AG10803 (cell line): ENCODE measurements at places on chromosomes 3 and 15.
A peak's percentile ranks its signal among the peaks of the same experiment; 100 is the strongest.

DNA sequence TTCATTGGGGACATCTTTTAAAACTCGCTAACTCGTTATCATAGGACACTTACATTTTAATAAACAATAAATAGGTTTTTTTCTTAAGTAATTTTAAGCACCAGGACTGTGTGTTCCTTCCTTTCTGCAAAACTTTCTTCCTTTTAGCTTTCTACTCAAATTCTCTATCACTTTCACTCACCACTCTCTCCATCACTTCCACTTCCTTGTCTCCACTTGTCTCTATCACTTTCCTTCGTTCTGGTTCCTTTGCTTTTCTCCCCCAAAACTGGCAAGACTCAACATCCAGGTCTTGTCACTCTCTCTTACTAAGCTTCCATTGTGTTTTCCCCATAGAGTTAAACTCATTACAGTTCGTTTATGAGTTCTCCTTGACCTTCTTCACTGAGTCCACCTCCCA lies 99.0 kb downstream of the ZPLD1 start:
- DNase-seq, result no peak

- peak; percentile 44 for DNase-seq
Measured at GRCh38 chr3:38039899-38040261, 872 bp downstream of the DLEC1 start.

DNA sequence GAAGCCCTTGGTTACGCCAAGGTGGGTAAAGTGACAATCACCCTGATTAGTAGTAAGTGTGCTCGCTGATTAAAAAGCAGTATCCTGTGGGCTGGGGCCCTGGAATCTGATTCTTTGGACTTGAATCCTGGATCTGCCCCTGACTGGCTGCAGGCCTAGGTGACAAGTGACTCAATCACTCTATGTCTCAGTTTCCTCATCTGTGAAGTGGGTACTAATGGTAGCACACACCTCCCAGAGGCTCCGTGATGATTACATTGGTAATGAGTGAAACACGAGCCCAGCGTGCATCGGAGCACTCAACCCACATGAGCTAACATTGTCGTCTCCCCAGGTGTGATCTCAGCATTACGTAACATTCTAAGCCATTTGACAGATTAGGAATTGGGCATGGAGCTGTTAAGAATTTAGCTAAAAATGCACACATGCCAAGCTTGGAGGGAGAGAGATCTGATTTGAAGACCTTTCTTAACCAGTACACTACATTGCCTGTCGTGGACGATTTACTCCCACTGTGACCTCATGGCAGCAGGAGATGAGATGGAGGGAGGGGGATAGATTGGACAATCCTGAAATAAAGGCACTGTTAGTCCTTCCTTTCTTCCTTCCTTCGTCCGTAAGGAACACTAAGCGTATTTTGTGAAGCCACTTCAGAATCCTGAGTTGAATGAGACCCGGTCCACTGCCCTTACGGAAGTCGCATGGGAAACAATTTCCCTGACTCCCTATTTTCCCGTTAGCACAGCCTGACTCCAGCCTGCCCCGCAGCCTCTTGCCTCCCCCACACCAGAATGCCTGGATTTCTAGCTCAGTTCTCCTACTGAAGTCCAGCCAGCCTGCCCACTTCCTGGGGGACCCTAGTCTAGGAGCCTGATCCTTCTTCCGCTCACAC lies 32.1 kb downstream of the MGLL start:
- no peak for DNase-seq

DNA sequence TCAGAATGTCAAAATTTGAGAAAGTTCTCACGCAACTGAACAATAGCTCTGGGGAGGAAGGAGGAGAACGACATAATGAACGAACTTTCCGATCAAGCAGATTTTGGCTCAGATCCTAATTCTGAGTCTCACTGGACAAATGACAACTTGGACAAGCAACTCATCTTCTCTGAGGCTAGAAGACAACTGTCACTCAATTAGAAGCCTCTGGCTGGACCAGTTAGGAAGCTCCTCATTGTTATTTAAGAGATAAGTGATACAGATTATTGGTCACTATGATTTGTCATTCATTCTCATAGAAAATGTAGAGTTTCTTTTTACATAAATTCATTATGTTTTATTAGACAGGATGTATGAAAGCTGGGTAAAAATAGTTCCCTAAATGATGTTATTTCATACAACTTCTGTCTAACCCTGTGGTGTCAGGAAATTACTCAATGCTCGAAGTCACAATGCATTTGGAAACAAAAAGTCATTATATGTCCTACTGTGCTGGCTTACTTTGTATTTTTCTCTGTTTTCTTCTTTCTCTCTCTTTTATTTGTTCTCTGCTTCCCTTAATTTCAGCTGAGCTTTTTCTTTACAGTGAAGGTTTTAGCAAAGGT lies 11.0 kb upstream of the C3orf49 start:
- DNase-seq, result no peak

- DNase-seq, result no peak
Measured at GRCh38 chr3:39469258-39469657, 1.8 kb downstream of the MOBP start.

- no peak for DNase-seq
Measured at GRCh38 chr3:167318996-167319615, 61.0 kb downstream of the ZBBX start.

DNA sequence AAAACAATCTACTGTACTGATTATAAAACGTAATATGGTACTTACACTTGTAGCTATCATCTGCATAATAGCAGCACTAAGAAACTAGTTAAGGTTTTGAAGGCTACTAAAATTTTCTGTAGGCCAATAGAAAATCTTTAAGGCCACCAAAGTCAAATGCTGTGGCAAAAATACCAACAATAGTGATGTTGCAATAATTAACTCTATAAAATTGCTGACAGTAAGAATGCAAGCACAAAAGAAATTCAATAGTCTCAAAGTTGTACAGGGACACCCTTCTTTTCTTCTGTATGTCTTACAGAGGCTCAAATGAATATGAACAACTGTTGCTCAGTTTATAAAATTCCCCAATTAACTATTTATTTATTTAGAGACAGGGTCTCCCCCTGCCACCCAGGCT lies 62.0 kb downstream of the TMCC1 start:
- DNase-seq, result no peak

DNA sequence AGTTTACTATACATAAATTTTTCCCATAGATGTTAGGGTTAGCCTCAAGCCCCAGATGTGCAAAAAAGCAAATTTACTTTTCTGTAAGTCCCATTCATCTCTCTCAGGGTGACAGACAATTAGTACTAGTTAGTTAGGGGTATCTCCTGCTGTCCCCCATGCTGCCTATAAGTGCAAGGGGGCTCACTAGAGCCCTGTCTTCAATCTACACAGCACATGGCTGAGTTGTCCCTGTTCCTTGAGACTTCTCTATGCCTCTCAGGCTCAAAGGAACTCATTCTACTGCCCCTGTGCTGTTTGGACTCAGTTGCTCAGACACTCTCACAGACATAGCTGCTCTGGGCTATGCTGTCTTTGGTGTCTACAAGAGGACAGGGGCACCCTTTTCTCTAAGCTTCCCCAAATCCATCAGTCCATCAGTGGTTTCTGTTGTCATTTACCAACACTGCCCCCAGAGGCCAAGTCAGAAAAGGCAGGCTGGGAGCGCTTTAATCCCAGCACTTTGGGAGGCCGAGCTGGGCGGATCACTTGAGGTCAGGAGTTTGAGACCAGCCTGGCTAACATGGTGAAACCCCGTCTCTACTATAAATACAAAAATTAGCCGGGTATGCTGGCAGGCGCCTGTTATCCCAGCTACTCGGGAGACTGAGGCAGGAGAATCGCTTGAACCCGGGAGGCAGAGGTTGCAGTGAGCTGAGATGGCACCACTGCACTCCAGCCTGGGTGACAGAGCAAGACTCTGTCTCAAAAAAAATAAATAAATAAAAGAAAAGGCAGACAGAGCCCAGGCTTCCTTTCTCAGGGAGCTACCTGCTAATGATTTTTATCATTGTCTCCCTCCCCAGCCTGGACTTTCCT lies 31.4 kb upstream of the PRTG start:
- peak; percentile 17 for DNase-seq

DNA sequence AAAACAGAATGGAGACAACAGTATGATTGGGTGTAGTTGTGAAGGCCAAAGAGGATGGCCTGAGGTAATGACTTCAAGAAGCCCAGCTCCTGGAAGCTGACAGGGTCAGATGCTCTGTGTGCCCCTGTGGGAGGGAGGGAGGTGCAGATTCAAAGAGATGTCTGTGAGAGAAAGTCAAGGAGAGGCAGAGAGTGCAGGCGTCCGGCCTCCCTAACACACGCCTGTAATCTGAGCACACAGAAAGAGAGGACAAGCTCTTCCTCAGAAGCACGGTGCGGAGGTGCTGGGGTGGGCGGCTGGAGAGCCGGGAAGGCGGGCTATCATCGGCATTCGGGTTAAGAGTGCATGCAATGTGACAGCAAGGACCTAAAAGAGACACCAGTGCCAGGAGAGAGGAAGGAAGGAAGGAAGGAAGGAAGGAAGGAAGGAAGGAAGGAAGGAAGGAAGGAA lies 238.2 kb upstream of the HES1 start:
- no peak for DNase-seq

DNA sequence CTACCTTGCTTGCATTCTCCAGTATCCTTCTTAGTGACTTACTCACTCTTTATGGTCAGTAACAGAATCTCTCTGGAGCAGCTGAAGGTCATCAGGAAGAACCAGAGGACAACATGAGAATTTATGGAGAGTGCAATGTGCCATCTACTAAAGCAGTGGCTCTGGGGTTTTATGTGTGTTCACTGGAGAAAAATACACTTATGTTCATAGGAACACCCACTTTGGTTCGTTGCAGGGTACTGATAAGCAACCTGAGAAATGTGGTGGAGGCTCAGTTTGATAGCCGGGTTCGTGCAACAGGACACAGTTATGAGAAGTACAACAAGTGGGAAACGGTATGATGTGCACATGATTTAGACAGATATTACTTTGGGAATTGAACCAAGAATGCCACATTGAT lies 12.8 kb downstream of the CPB1 start:
- no peak for DNase-seq

DNA sequence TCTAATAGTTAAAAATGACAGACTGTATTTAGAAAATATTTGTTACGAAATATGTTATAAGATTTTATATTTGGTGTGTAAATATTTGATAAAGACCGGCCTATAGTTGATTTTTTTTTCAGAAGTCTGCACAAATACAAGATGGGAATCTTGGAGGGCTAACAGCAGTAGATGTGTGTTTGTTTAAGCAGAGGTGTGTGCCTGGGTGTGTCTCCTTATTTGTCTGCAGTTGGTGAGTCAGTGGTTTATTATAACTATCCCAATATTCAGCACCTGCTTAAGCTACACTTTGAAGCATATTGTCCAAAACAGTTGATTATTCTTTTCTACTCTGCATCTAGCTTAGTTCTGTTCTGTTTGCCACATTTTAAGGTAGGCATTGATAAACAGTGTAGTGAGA lies 12.4 kb downstream of the GLCE start:
- no peak for DNase-seq

DNA sequence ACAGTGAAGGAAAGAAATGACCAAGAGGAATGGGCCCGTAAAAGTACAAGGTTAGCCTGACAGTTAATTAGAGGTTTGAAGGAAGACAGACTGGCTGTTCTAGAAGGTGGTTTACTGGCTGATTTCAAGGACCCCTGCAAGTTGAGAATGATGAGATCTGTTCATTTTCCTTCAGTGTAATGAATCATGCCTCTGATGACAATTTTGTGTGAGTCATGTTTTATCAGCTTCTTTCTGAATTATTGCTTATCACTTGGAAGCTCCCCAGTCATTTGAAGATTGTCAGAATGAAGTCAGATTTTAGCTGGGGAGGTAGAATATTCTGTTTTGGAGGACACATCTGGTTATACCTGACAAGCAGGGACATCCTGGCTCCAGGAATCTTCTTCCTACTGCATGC lies 50.6 kb downstream of the DRD3 start:
- no peak for DNase-seq
